GM12891 (cell line): ENCODE measurements at places on chromosomes 2 and 18.

GRCh38 chr2:64327510-64328414, 126.2 kb upstream of the LGALSL start:
- no peak for DNase-seq

DNA sequence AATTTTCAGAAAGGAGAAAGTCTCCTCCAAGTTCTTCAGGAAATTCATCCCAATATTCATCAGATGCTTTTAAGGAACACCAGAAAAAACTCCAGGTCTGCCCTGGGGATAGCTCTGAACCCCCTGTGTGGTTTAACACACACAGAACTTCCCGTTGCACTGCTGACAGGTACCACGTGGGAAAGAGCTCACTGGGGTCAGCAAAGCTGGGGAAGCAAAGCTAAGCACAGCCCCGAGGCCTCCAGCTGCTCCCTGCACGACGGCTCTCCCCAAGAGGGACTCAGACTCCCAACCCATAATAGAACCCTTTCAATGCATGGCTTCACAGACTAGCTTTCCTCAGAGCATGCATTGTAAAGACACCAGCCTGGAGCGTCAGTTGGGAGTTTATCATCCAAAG, 28.0 kb downstream of the ADI1 start:
- DNase-seq = no peak

- DNase-seq = no peak
These were observed 35.5 kb downstream of the ZNF532 start for GRCh38 chr18:58900015-58900649.

GRCh38 chr2:172725746-172726145, 9.9 kb upstream of the RAPGEF4 start:
- DNase-seq = no peak

GRCh38 chr2:3488855-3489763, 30.2 kb downstream of the ADI1 start:
- no peak for DNase-seq

DNA sequence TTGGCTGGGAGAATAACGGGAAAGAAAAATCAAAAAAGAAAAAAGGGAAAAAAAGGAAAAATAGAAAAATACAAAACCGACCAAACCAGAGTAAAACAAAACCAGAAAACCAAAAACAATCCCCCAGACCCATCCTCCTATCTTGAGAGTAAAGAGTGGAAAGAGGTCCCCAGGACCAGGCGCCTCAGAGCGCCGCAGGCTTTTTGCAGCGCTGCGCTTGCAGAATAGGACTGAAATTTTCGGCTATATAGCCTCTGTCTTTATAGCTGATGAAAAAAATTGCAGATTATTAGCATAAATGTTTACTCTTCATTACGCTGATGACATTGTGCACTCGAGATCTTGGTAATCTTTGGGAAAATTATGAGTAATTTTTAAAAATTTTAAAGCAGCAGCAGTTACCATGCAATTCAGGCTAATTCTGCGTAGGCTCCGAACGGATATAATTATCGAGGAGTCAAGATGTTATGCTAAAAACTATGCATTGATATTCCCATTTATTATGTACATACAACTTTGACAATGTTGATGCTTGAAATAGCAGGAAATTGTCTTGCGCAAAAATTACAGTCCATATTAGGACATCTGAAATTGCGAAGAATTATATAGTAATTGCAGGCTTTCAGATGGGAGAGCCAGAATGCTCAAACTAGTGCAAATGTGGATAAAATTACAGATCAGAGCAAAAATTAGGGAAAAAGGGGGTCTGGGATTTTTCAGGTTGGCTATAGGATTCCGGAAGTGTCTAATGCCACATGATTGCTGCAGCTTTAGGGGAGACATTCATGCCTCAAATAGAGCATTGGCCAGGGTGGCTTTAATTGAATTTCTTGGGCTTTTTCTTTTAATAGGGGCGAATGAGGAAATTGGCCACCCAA, 8.3 kb downstream of the DLX1 start:
- DNase-seq = no peak

GRCh38 chr2:62974999-62975398, 75.6 kb upstream of the OTX1 start:
- DNase-seq = no peak

DNA sequence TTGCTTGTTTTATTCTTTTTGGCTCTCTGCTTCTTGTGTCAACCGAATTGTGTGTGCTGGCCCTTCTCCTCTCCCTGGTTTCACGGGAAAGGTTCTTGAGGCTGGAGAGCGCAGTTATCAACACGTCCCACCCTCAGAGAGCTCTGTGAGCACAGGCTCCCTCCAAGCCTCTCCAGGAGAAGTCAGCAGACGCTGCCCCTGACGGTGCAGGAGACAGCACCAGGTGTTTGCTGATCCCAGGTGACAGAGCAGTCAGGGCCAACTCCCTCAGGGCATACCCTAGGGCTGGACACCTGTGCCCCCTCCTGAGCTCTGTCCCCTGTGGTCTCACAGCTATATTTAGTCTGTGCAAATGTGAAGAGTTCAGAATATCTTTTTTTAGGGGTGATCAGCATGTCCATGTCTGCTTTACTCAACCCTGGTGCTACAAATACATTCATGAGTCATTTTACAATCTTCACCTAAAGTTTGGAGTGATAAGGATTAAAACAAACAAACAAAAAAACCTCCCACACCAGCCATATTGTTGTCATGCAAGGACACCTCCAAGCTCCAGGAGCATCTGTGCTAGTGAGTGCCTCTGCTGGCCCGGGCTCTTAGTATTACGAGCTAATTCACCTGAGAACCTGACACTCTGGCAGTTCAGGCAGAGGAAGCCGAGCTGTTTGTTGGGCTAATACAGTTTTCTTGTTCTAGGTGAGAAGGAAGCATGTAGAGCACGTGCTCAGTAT, 65.9 kb upstream of the TMEM200C start:
- DNase-seq = no peak

DNA sequence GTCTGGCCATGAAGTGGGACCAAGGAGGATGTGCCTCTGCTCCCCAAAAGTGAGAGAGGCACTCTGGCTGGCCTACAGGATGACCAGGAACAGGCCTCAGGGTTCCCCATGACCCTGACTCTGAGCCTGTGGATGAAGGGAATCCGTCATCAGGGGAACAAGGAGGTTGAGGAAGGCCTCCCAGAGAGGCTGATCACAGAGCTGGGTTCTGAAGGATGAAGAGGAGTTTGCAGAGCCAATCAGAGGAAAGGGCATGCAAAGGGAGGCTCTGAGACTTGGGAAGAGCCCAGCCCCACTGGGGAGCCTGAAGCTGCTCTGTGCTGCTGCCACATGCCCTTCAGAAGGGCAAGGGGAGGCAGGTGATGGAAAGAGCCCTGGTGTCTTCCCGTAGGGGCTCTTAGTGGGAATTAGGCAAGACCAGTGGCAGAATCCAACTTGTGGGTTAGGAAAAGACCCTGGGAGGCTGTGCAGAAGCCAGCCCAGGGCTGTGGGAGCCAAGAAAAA, 141.3 kb upstream of the ID2 start:
- no peak for DNase-seq

DNA sequence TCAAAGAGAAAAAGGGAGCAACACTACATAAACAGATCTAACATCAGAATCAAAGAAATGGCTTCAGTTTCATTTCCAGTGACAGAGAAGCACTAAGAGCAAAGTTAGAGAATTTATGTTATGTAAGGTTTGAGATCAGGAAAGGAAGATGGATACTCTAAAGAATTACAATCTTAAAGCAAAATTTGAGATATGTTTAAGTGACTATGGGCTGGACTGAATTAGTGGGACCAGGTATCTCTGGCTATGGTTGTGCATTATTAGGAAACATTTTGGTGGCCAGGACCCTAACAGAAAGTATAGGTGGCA, 208.2 kb downstream of the CCDC178 start:
- no peak for DNase-seq

DNA sequence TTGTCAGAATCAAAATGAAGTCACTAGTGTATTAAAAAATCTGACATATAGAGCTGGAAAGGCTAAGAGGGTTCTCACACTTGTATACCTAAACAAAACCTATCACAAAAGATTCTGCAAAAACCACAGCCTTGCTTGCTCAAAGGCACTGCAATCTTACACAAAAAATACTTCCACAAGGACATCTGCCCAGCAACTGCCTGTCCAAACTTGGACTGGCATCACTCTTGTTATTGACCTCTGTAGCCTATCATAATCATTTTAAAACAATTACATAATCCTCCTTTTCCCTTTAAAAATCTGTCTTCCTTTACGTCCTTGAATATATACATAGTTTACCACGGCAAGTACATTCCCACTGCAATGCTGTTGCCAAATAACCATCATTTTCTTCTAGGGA, 19.9 kb downstream of the CHMP3 start:
- DNase-seq = no peak

- DNase-seq = no peak
These were observed 124.7 kb upstream of the CAPN13 start for GRCh38 chr2:30931841-30932407.

- DNase-seq = no peak
These were observed 219.7 kb downstream of the SLC4A10 start for GRCh38 chr2:161843936-161844335.

GRCh38 chr2:54767921-54768320, 44.5 kb downstream of the EML6 start:
- DNase-seq = no peak

- no peak for DNase-seq
These were observed 77.1 kb upstream of the NARS1 start for GRCh38 chr18:57698571-57699276.

DNA sequence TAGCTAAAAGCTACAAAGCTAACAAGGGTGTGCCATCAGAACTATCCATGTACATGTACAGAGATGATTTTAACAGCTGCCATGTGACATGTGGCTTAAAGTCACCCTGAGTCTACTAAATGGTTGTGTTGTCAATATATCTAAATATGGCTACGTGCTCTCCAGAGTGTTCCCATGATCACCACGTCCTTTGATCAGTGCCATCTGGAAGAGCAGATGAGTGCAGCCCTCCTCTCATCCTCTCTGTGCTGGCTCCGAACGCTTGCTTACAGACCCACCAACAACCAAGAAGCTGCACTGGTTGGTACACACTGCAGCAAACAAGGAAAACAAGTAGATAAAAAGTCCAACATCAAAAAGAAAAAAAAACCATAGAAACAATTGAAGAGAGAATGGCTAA, 88.6 kb upstream of the NARS1 start:
- no peak for DNase-seq

DNA sequence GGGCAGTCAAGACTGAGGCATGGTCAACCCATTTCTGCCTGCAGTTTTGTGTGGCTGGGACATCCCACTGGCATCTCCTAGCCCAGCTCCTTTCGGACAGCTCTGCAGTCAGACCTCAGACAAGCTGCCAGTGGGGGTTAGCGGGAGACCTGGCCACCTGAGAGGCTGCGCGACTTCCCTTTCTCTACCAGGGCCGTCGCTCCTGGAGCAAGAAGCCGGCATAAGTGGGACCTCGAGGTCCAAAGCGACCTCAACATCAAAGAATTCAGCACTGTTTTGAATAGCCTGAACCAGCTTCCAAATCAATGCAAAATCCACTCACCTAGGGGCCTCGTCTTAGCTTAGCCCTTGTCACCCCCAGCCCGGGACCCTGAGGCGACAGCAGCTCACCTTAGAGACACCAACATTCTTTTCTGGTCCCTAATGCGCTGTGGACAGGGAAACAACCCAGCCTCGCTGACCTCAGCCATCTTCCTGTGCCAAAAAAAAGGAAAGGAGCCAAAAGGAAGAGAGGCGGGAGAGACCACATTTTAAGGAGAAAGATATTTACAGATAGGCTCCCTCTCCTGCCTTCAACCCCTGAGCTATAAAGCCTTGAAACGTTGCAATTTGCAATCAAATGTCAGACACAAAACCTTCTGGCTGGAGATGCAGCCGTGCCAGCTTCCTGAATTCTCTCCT, 81.2 kb downstream of the GFPT1 start:
- no peak for DNase-seq

DNA sequence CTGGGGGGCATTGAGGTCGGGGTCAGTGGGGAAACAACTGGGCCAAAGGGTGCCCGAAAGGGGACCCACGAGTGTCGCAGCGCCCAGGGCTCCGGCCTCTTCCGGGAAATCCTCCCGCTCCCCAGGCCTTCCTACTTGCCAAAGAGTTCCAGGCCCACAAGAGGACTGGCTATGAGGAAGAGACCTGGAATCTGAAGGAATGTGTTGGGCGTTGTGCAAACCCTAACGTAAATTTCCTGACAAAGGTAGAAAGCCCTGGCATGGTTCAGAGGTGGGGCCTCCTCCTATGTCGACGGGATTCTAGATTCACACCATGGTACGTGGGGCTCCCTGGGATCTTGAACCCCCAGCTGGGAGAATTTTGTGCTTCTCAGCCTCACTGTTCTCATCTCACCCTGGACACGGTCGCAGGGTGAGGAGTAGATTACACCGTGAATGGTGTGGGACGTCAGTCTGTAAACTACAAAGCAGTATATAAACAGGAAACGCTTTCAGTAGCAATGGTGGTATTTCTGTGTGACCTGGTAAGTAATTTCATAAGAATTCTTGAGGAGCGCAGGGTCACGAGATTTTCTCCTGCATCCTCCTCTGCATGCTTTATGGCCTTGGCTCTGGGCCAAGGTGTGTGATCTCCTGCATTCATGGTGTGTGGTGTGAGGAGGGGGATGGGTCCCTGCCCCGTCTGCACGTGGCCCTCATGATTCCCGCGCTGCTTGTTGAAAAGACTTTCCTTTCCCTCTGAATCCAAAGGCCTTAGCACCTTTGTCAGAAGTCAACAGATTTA, 868 bp downstream of the HSBP1L1 start:
- no peak for DNase-seq

DNA sequence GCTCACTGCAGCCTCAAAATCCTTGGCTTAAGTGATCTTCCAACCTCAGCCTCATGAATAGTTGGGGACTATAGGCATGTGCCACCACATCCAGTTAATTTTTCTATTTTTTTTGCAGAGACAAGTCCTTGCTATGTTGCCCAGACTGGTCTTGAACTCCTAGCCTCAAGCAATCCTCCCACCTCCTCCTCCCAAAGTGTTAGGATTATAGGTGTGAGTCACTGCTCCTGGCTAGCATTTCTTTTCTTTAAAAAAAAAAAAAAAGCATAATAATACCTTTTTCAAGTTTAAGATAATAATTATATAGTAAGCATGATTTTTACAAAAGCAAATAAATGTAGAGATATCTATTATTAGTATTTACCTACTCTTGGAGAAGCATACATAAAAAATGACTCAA, 36.1 kb downstream of the PPP4R1 start:
- DNase-seq = no peak

DNA sequence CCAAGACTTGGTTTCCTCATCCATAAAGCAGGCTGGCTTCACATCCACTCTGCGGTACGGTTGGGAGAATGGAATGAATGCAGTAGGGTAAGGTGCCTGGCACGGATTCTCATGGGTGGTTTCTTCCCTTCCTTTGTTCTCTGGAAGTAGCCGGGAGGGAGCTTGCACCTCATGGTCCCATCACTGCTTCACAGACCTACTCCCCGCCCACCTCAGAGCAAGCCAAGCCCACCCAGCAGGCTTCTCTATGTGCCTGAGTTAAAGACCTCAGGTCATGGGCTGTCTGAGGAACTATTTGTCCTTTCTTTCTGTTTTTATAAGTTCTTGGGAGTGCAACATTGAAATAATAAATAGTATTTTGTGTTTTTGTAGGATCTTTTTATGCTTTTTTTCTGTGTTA, 3.5 kb downstream of the DCDC2C start:
- DNase-seq = no peak

DNA sequence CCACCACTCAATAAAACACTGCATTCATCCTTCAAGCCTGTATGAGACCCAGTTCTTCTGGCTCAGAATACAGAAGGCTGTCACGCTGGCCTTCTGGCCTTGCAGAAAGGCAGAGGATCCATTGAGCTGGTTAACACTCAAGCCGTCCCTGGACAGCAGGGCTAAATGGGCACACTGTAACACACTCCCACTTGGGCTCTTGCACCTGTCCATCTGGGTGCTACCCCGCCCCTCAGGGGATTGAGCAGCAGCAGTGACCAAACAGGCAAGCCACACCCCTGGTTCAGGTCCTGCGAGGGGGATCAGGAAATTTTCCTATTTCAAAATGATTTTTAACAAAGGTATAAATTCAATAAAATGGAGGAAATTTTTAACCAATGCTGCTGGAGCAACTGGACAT, 936.0 kb downstream of the CNTNAP5 start:
- no peak for DNase-seq
